NCI-H526 (cell line): ENCODE measurements at places on chromosomes 6 and 20.

GRCh38 chr6:33577106-33577535 lies 3.0 kb downstream of the BAK1 start:
- DNase-seq, result no peak

- no peak for DNase-seq
Measured at GRCh38 chr6:107800564-107801164, 23.4 kb downstream of the SCML4 start.

GRCh38 chr6:46062312-46062711 lies 46.7 kb upstream of the CLIC5 start:
- DNase-seq, result no peak

GRCh38 chr6:30767158-30767943 lies 23.0 kb upstream of the IER3 start:
- no peak for DNase-seq

GRCh38 chr20:9928281-9928737 lies 89.4 kb upstream of the PAK5 start:
- no peak for DNase-seq

DNA sequence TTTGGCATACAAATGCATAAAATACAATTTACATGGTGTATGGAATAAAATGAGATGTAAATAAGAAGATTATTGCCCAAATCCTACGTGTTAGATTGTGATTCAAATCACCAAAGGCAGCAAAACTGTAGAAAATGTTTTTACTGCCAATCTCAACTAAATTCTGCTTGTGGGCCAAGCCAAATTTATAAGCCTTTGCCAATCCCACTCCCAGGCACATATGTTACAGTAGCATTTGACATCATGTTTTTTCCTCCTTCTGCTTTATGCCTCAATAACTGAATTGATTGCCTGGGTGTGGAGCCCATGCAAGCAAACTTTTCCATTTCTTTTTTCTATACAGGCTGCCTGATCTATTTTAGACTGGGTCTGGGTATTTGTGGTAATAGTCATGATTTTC lies 36.3 kb upstream of the LRRC1 start:
- no peak for DNase-seq

DNA sequence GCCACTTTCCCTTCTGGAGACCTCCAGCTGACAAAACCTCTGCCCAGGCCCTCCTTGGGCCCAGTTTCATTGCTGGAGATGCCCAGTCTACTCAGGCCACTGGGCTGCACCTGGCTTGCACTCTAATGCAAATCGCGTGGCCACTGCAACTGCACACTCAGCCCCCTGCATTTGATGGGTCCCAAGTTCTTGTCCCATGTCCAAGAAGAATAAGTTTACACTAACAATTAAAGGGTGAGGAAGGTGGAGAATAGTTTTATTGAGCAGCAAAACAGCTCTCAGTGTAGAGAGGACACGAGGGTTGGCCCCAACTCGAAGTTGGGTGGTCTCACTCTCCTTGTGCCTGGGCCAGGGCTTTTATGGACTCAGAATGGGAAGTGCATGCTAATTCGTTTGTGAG lies 31.9 kb upstream of the THEMIS start:
- DNase-seq, result no peak
